ENCODE measurements at places on chromosomes 7 and 10. TPM values are rescaled to one million over a fixed set of nuclear protein-coding genes. Genes with fewer than 3 reads are reported as not detected.

The SAP25 gene
- 1.5 TPM for total RNA-seq

DNA sequence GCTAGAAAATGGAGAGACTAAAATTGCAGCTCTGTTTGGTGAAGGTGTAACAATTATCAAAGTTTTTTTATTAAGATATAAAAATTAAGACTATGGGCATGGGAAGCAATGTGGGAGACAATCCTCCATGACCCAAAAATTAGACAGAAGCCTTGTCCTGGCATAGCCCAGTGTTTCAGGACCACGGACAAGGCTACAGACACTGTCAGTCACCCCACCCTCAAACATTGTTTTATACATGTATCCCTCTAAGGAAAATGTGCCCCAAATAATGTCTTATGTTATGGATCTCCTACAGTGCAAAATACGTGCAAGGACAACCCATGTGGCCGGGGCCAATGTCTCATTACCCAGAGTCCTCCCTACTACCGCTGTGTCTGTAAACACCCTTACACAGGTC, 24.0 kb downstream of the HABP2 start:
- DNase-seq: no peak

- no peak for DNase-seq
These were observed 38.4 kb downstream of the TWIST1 start for GRCh38 chr7:19079066-19079465.

- no peak for DNase-seq
These were observed 20.5 kb upstream of the SLC16A12 start for GRCh38 chr10:89555688-89556445.

DNA sequence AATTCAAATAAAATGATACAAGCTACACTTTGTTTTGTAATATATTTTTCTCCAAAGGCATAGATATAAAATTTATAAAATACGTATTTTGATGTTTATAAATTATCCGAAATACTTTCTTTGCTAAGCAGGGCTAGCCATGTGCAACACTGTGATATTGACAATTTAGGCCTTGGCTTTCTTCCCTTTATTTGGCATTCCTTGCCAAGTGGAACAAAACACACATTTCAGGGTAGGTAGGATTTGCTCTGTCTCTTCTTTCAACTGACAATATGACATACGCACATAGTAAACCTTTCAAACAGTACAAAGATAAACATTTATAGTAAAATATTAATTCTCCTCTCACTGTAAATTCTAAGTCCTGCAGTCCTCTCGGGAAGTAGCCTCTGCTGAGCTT, 103.3 kb upstream of the POT1 start:
- DNase-seq: no peak
